CD8-positive, alpha-beta T cell (primary cell): ENCODE measurements at places on chromosomes 4 and X.
A peak's percentile ranks its signal among the peaks of the same experiment; 100 is the strongest.

- no peak for DNase-seq
Observed at GRCh38 chr4:117783716-117784115, 250.6 kb upstream of the NDST3 start.

DNA sequence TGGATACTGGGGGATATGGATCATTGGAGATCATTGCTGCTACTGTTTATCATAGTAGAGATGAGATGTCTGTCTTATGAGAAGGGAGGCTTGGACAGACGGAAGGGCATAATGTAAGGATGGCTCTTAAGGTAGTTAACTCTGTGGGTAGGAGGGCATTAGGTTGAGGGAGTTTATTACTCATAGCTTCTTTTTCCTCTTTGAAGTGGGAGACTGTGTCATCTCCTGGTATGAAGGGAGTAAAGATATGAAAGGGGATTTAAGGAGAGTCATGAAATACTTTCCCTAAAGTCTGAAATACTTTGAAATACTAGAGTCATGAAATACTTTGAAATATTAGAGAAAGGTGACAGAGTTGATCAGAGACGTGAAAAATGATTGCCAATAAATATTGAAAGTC lies 255.5 kb upstream of the PITX2 start:
- no peak for DNase-seq

DNA sequence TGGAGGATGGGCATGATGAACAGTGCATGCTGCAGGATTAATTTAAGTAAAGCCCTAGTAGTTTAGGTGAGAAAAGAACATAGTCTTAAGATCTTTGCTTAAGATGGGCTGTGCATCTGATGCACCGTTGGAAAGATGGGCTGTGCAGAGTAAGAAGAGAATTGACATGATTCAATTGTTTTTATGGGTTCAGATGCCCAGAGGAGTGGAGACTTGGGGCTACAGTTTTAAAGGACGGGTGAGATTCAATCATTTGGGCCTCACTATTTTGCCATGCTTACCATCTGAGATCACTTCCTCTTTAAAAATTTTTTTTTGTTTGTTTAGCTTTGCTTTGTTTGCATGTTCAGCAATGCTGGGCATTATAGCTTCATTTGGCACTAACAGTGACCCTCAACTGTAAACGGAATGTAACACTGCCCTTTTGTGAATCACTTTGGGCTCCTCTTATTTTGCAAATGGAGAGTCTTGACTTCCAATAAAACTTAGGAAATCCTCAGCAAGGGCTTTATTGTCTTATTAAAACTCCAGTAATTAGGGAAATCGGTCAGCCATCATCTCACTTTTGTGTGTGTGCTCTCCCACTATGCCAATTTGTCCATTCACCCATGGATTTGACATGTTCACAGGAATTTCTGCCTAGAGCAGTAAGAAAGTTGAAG lies 216.1 kb upstream of the TLL1 start:
- no peak for DNase-seq

DNA sequence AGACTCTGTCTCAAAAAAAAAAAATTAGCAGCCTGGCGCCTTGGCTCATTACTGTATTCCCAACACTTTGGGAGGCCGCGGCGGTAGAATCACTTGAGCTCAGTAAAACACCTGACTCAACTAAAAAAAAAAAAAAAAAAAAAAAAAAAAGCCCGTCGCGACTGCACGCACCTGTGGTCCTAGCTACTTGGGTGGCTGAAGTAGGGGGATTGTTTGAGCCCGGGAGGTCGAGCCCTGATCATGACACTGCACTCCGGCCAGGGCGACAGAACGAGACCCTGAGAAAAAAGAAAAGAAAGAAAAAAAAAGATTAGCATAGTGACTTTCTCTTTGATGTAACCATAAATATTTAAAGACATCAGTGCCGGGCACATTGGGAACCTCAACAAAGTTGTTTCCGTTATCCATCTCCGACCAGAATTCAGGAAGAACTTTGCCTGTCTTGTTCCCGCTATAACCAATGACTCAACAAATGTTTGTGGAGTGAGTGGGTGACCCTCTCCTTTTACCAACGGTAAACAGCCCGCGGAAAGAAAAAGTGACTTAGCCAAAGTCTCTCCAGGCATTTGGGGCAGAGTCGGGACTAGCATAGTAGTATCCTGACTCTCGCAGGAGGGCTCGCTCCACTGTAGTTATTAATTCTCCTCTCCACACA lies 553 bp upstream of the MED28 start:
- peak; percentile 27 for DNase-seq

DNA sequence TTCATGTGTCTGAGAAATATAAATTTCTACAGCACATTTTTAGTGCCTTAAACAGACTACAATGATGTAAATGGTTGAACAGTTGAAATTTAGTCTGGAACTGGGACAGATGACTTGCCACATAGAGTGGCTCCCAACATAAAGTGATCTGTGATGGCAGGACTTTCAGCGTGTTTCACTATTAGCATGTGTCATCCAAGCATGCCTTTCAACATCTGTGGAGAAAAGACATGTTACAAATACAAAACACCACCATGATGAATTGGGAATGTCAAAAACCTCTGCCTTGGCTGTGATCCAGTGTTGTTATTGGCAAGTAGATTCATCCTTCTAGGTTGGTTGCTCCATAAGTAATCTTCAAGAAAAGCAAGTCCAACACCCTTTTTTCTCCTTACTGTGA lies 348.7 kb downstream of the MAPK10 start:
- no peak for DNase-seq

DNA sequence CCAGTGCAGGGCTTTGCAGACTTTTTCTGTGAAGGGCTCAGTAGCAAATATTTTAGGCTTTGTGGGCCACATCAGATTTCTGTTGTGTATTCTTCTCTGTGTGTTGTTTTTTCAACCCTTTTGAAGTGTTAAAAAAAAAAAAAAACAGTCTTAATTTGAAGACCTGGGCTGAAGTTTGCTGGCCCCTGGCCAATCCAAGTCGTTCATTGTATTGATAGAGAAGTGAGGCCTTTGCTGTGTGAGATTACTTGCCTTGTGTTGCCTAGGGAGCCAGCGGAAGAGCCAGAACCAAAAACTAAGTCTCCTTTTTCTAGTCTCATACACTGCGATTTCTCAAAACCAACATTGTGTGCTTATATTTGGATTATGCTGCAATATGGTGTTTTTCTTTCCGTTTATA lies 46.9 kb downstream of the MTM1 start:
- DNase-seq, result no peak

DNA sequence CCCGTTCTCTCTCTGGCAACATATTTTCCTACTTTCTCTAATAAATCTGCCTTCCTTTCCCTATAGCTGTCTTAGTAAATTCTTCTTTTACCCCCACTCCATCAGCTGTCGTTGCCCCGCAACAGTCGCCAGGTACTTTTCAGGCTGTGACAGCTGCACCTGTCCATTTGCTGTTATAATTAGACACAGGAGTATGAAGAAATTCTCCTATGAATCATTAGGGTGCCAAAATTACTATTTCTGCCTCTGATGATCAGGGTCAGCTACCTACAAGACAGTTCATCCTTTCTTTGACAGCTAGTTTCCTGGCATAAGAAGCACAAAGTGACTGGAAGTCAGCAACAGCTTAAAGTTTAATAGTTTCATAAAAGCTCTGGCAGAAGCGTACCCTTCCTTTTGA lies 19.5 kb upstream of the GALNTL6 start:
- no peak for DNase-seq

DNA sequence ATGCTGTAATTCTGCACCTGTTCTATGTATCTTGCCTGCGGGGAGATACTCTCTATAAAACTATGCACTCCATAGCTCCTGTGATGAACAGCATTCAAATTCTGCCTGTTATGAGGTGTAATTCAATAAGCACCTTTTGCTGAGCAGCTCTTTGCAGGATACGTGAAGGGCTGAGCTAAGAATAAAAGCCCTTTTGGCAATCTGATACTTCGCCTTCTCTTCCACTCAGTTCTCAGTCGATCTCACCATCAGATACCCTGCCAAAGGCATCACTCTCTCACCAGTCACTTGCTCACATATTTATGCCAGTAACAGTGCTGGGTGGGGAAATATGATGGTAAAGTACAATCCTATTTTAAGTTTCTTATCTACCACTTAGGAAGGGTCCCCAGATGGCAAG lies 67.2 kb downstream of the RPS3A start:
- DNase-seq, result no peak

GRCh38 chrX:153869473-153870287 lies 16.3 kb downstream of the L1CAM start:
- no peak for DNase-seq

- DNase-seq, result no peak
Observed at GRCh38 chr4:1939664-1940509, 68.7 kb downstream of the NSD2 start.

DNA sequence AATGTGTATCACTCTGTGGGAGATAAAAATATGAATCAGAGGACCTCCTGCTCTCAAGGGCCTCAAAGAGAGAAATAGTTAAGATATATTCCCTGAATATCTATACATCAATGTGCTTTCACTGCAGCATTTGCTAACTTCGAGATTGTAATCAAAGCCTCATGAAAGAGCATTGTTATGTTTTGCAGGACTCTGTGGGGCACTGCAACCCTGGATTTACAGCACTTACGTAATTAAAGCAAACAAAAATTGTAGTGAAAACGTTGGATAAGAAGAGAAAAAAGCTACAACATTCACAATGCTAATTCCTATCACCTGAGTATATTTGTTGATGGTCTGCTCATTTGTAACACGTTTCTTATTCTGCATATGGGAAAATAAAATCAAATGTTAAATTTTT lies 48.0 kb downstream of the ETNPPL start:
- no peak for DNase-seq
